M059J (cell line): ENCODE measurements at places on chromosomes 6 and 20. TPM values are rescaled to one million over a fixed set of nuclear protein-coding genes. Genes with fewer than 3 reads are reported as not detected.

NT5E gene
- total RNA-seq = 171 and 207 TPM in 2 replicates

DNA sequence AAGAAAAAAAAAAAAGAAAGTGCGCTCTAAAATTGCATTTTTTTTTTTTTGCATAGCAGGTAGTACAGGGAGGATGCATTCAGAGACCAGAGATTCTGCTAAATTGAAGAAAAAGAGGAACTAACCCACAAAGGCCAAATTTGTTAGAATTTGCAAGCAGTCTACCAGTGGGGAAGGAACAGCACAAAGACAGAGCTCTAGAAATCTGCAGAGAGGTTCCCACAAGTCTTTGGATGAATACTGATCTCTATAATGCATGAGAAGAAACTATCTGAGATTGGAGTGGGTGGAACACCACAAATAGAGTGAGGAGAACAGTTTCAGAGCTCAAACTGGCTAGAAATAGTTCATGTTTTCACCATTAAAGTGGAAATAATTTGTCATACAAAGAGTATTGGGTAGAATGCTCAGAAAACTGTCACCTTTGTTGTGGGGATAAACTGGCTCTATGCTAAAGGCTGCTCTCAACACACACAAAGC, 79.6 kb upstream of the AHI1 start:
- DNase-seq = no peak

GRCh38 chr6:144008120-144008811, at the start of gene PLAGL1:
Gene PLAGL1, minus strand, starts transcription at chr6:144008259. Its CDS starts 60,123 bp downstream, at chr6:143948136.
- DNase-seq = peak; percentile 77

DNA sequence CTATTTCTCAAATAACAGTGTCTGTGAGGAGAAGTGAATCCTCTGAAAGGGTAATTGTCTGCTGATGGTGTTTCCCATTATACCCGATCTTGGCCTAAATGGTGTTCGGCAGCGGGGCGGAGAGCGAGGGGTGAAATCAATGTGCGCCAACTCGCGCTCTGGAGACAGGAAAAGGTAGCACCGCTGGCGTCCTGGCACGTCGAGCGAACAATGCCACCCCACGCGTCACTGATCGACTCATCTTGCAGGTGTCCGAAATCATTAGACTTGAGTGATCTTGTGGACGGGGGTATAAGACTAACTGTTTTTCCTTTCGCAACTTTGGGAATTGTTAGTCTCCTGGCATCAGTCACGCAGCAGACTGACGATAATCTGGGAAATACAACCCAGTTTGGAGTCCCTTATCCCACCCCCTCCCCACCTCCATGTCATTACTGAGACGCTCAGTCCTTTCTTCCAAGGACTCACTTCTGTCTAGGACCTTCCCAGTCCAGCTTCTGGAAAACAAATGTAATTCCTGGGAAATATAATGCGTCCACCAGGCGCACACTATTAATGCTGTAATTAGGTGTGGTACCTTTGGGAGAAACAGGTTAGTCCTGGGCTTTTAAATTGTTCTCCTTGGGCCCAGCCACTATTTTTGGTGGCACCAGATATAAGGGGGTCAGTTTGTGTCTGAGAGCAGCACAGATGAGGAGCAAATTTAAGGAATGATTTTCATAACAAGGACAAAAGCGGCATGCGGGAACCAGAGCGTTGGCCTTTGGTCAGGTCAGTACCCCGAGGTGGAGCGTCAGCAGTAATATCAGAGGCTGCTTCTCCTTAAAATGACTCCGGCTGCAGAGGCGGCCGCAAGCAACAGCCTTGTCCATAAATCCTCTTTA, 2.3 kb downstream of the LINC00237 start:
- DNase-seq = no peak

GRCh38 chr6:52253494-52253893, 9.2 kb upstream of the IL17F start:
- DNase-seq = peak; percentile 52

- DNase-seq = no peak
Measured at GRCh38 chr6:29625337-29625930, 7.5 kb downstream of the GABBR1 start.

GRCh38 chr6:166587631-166588413, 1.3 kb upstream of the RAMACL start:
- DNase-seq = no peak
